ENCODE measurements at places on chromosomes 16 and 17.

GRCh38 chr17:79325709-79326430, 251.2 kb downstream of the ENGASE start:
- DNase-seq = no peak

DNA sequence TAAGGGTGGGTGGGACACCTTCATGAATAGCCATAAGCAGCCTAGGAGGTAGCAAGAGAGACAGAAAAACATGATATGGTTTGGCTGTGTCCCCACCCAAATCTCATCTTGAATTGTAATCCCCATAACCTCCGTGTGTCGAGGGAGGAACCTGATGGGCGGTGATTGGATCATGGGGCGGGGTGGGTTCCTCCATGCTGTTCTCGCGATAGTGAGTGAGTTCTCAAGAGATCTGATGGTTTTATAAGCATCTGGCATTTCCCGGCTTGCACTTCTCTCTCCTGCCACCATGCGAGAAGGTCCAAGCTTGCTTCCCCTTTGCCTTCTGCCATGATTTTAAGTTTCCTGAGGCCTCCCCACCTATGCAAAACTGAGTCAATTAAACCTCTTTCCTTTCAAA, 259.1 kb upstream of the ERCC4 start:
- DNase-seq = no peak

GRCh38 chr17:62703776-62704380, 76.4 kb downstream of the MRC2 start:
- DNase-seq = peak; percentile 77

- no peak for DNase-seq
These were observed 172.0 kb downstream of the IRF8 start for GRCh38 chr16:86070971-86071370.

DNA sequence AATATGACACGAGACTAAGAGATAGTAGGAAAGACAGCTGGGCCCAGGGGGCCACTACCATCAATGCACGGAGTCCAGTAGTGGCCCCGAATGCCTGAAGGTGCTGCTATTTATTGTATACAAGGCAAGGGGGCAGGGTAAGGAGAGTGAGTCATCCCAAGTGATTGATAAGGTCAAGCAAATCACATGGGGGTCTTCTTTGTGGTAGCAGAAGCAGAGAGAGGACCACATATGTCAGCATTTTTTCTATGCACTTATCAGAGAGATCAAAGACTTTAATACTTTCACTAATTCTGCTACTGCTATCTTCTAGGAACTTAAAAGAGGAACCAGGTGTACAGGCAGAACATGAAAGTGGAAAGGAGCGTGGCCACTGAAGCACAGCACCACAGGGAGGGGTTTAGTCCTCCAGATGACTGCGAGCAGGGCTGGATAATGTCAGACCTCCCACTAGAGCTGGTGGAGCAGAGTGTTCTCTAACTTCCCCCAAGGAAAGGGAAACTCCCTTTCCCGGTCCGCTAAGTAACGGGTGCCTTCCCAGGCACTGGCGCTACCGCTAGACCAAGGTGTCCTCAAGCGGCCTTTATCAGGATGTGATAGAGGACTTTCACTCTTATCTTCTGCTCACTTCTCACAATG, 26.4 kb upstream of the ARL4D start:
- DNase-seq = no peak

- no peak for DNase-seq
These were observed 110.8 kb downstream of the FTO start for GRCh38 chr16:53814801-53815200.

- no peak for DNase-seq
These were observed 1.8 kb upstream of the OR1E1 start for GRCh38 chr17:3400055-3400454.

DNA sequence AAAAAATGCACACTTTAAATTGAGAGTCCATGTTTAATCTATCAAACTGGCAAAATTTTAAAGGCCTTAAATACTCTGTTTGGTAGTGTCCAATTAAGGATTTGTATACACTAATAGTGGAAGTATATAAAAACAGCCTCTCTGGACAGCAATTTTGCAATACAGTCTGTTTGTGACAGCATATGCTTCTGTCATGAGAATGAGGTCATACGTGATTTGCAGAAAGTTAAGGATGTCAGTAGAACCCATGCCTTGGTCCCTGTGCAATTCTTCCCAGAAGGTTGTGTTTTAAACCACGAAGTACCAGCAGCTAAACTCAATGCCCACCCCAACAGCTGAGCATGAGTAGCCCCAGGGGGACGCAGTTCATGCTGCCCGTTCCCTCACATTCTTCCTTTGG, 78.4 kb downstream of the AIPL1 start:
- no peak for DNase-seq

- DNase-seq = no peak
These were observed 75.6 kb upstream of the HNF1B start for GRCh38 chr17:37820313-37820994.

- peak; percentile 62 for DNase-seq
These were observed 879 bp downstream of the SLFN5 start for GRCh38 chr17:35243561-35244340.

- no peak for DNase-seq
These were observed 1.8 kb downstream of the USP7 start for GRCh38 chr16:8961811-8962390.

- DNase-seq = no peak
These were observed 254.4 kb downstream of the SHISA9 start for GRCh38 chr16:13155780-13156179.

GRCh38 chr16:974611-975261, 4.0 kb upstream of the LMF1 start:
- DNase-seq = no peak

- no peak for DNase-seq
These were observed 14.6 kb downstream of the SCIMP start for GRCh38 chr17:5220074-5220473.

- no peak for DNase-seq
These were observed 84.3 kb downstream of the CYTH1 start for GRCh38 chr17:78697554-78698343.

DNA sequence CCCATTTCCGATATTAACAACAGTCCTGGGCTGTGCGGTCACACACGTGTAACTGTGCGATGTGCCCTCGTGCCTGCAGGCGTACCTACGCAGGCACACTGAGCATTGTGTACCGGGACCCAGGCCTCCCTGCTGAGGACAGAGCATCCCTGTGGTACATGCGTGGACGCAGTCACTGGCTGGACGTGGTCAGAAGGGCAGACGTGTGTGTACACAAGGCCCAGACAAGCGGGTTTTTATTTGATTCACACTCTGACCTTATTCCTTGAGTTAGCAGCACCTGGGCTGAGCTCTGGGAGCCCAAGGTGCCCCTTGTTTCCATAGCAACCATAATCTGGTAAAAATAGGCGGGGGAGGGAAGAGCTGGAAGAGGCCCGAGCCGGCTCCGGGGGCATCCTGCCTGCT, 19.5 kb downstream of the RAP1GAP2 start:
- DNase-seq = no peak

- no peak for DNase-seq
These were observed 85.0 kb upstream of the RPL38 start for GRCh38 chr17:74118504-74118903.

DNA sequence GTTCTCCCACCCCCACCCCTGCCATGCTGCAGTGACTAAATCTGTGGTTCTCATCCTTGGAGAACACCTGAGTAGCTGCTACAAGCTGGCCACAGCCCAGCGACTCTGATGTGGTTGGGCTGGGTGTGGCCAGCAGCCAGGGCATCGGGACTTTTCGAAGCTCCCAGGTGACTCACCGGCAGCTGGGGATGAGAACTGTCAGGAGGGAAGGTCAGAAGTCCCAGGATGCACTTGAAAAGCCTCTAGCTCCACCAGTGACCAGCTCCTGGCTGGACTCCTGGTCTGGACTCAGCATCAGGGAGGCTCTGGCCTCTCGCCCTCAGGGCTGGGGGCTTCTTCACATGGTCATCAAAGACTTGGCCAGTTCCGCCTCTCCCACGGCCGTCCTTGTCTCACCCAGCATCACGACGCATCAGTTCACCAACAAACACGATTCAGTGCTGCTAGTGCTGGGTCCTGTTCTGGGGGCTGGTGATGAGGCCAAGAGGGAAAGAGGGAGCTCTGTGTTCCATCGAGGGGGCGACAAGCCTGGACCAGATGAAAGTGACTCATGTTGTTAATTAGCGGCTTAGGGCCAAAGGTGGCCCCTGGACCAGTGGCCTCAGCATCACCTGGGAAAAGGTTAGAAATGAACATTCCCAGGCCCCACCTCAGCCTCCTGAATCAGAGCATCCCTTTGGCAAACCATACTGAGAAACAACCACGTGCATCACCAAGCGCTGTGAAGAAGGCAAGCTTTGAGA, 3.9 kb upstream of the C17orf99 start:
- DNase-seq = peak; percentile 36

- DNase-seq = no peak
These were observed 26.7 kb upstream of the GPATCH8 start for GRCh38 chr17:44529864-44530263.

DNA sequence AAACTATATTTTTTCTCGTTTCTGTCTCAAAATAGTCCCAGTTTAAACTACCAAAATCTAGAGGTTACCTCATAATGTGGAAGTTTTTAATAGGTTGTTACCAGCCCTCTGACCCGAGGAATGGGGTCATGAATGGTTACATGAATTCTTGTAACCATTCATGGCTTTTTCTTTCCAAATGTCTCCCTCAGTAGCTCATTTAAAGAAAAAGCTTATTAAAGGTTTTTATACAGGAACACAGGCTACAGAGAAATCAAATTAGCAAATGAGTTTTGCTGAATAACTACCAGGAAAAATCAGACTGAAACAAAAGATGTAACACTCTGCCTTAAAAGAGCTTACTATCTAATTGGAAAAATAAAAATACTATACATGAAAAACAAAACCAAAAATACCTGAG, 63.4 kb downstream of the SMURF2 start:
- no peak for DNase-seq

DNA sequence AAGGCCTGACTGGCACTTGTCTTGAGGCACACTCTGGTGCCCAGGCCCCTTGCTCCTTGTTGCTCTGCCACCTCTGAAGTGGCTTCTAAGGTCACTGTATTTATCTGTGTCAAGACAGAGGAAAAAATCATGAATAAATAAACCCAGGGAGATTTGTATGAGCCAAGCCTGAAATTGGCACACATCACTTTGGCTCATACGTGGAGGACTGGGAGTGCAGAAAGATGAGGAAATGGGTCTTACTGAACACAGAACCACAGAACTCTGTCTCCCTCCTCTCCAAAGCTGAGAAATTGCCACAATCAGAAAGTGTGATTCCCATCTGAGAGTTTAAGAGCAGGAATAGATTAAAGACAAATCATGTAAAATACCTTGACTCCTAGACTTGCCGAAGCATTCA, 27.1 kb upstream of the C16orf78 start:
- DNase-seq = no peak

GRCh38 chr17:78797691-78798585, 15.9 kb upstream of the CYTH1 start:
- DNase-seq = no peak

DNA sequence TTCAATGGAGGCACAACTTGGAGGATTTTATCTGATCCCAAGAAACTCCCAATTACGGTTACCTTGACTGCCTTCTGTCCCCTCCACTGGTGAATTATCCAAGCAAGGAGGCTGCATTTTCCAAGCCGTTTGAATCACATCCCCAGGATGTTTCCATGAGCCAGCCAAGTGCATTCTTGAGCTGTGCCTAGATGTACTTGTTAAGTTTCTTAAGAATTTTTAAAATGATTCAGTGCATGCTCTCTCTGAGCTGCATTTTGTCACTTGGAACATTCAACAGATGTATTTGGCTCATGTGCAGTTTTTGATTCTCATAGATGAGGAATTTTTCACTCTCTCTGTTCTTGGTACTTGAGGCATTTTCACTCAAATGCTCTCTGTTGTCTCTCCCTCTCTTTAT, 202.6 kb upstream of the MYOCD start:
- no peak for DNase-seq

GRCh38 chr17:10337136-10337535, 35.7 kb downstream of the MYH13 start:
- no peak for DNase-seq

GRCh38 chr17:1820528-1821252, 9.0 kb downstream of the SMYD4 start:
- no peak for DNase-seq

DNA sequence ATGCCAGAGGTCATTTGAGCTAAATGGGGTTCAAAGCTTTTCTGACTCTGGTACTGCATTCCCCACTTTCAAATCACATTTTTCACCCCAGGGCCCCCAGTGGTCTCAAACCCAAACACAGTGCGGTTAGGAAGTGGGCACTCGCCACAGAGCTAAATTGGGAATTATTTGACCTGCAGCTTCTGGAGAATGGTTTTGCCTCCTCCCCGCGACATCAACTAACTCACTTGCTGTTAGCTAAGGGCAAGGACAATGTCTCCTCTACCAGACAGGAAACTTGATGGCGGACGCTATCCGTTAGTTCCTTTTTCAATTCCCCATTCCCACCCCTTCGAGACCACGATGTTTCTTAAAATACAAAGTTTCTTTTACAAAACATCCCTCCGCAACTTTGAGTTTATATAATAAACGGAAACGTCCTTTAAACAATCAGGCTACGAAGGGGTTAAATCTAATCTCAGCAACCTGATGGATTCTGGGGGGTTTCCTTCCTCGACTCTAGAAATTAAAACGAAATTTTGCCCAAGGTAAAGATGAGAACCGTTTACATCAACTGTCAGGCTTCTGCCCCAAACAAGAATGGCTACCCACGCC, 500 bp upstream of the KAT7 start:
- no peak for DNase-seq

- DNase-seq = no peak
These were observed 32.2 kb upstream of the ETV4 start for GRCh38 chr17:43578404-43578698.

GRCh38 chr17:64520359-64520758, 13.6 kb downstream of the CEP95 start:
- DNase-seq = no peak

DNA sequence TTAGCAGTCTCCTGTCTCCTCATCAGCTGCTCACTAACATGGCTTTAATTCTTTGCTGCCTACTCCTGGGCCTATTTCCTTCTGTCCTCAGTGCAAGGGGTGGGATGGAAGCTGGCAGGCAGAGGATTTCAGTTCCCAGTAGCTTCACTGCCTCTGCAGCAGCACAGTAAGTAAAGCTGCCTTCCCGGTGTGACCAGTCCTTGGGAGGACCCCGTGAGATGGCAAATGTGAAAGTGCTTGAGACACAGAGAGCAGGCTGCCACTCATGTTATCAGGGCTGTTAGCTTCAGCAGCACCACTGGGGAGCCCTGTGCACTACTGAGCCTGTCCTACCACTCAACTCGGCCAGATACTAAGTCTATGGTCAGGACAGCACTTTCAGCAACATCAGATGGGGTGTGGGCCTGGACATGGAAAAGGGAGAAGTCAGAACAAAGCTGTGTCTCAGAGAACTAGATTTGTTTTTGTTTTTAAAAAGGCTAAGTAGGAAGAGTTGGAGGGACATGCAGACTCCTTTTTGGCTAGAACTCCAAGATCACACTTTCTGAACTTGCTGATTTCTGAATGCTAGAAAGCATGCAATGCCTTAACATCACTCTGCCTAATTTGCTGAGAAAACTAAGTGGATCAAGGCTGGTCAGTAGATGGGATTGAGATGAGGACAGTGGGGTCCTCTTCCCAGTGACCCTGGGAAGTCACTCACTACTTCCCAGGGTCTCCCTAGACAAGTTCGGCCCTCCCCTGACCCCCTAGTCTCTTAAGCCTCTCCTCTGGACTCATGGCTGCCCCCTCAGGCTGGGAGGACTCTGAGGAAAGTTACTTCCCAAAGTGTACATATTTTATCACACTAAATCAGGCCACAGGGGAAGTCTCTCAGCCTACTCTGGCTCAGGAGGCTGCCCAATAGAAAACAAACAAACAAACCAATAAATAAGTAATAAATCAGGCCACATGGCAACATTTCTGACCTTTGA, 1.1 kb downstream of the ACSF2 start:
- DNase-seq = peak; percentile 46

- no peak for DNase-seq
These were observed 37.4 kb upstream of the ARHGAP17 start for GRCh38 chr16:25052530-25052929.
